Astrocyte of the hippocampus (primary cell): ENCODE measurements at places on chromosomes 7 and 10.

DNA sequence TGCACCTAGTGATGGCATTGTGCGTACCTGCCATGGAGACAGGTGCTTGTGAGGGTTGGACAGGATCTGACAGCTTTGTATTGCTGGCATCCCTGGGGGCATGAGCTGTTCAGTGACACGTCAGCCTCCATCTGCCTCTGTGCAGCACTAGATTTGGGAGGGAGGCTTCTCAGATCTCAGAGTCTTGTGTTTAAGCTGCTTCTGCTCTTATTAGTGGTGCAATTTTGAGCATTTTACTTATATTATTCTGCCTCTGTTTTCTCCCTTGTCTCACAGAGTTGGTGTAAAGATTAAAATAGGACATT is 5.1 kb downstream of the ARHGAP22 start:
- no peak for DNase-seq

- no peak for DNase-seq
Observed at GRCh38 chr10:81920213-81920829, 45.3 kb downstream of the NRG3 start.

- DNase-seq, result peak; percentile 80
Observed at GRCh38 chr7:51019191-51019844, 236.6 kb upstream of the GRB10 start.

GRCh38 chr10:31262672-31263071 is 56.3 kb upstream of the ZEB1 start:
- peak; percentile 72 for DNase-seq

- DNase-seq, result no peak
Observed at GRCh38 chr10:49543604-49544003, 4.7 kb upstream of the ERCC6 start.

DNA sequence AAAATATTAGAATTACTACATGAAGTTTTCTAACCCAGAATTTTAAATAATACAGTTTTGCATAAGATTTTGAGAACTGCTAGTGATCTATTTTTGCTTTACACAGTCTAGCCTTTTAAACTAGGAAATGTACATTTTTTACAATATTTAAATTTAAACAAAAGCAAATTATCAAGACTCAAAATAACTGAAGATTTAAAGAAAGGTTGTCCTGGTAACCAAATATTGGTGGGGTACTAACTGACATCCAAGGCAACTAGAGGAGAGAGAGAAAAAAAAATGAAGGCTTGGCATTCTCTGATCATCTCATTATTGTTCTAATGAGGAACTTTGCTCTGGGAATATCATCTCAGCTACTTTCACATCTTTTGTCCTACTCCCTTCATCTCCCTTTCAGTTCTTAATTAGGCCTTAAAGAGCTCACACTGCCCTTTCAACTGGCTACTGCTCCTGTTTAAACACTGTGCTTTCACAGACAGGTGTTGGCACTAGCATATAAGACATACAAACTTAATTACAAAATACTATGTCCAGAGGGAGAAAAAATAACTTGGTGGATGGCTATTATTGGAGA is 33.7 kb downstream of the RAB11FIP2 start:
- DNase-seq, result no peak

DNA sequence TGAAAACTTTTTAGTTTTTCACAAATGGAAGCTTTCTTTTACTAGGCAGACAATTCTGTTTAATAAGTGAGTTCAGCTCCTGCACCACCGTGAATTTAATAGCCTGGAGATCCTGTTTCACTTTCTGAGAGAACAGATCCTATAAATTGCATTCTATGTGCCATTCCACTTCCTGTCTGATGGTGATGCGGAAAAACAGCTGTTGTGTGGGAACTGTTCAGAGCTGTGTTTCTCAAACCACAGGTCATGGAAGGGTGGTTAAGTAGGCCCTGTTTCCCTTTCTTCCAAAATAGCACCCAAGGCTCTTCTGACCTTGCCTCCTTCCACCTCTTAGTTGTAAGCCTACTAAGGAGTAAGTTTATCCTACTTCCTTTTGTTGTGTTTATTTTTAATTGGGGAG is 97.2 kb upstream of the DKK1 start:
- peak; percentile 23 for DNase-seq

DNA sequence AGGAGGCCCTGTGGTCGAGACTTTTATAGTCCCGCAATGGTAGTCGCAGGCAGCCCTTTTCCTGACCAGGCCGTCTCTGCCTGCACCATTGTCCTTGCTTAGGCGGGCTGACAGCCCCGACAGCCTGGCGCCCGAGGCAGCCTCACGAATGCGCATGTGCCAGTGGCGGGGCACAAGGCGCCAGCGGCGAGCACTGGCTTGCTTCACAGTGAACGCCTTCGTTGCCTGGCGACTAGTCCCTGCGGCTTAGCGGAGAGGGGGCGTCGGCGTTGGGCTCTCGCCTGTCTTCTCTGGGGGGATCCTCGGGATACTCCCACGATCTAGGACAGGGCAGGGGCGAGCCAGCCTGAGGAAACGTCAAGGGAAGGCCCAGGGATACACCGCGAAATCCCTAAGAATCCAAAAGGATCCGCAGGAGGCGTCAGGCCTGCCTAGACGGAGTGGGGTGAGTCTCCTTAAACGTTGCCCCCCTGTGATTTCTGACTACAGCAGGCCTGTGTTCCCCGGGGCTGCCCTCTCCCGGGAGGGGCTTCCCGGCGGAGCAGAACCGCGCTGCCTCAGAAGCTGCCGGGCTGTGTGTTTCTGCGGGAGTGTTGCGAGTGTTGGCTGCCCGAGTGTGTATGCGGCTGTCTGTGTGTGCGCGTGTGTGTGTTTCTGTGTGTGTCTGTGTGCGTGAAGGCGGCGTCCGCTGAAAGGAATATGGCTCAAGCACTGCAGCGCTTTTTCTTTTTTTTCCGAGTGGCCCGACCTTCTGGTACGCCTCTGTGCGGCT is 20.5 kb upstream of the ZNF273 start:
- peak; percentile 55 for DNase-seq

DNA sequence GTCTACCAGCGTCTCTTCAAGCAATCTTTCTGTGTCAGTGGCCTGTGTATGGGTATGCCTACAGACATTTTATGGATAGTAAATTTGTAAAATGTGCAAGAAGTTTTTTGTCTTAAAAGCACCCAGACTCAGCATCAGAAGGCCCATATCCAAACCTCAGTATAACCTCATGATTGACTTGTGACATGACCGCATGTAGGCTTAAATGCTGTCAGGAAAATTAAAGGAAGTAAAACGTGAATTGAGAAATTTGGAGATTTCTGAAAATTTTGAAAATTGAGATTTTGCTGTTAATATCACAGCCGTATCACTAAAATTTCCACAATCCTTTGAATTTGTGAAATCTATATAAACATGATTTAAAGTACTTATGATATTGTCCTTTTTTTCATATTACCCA is 410.2 kb downstream of the AUTS2 start:
- no peak for DNase-seq

DNA sequence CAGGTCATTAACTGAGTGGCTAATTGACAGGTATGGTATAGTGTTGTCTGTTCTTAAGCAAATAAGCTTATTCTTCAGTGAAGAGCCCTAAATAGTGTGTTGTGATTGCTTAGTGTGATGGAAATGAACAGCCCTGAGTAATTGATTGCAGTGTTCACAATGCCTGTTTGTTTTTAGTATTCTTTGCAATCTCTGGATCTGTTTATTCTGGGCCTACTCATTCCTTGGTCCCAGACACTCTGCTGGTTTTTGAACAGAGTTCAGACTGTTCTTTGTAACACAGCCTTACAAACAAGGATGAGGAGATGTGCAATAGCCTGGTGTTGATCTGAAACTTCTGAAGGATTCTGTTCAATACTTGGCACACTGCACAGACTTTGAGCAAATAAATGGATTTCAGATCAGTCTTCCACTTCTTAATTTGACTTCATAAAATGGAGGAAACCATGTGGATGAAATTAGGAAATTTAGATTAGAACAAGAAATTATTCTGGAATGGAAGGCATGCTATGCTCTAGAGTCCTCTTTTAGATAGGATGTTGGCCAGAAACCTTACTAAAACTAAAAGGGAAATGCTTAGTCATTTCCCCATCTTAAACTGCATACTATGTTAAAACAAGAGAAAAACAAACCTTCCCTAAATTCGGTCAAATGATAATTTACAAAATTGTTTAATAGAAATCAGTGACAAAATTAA is 444.2 kb upstream of the SEMA3D start:
- DNase-seq, result peak; percentile 43

DNA sequence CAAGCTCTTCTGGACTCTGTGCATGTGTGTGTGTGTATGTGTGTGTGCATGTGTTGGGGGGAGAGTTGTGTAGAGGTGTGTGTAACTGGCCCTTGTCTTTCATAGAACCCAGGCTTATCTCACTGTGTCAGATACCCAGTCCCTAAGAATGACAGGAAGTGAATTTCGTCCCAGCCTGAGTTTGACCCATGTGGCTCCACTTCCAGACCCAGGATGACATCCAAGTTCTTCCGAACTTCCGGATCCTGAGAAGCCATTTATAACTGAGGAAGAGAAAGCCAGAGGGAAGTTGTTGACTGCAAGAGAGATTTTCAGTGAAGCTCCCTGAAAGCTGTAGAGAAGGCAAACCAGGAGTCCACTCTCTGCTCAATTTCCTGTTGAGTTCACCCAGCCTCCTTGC is 53.2 kb downstream of the ADRB1 start:
- DNase-seq, result no peak

DNA sequence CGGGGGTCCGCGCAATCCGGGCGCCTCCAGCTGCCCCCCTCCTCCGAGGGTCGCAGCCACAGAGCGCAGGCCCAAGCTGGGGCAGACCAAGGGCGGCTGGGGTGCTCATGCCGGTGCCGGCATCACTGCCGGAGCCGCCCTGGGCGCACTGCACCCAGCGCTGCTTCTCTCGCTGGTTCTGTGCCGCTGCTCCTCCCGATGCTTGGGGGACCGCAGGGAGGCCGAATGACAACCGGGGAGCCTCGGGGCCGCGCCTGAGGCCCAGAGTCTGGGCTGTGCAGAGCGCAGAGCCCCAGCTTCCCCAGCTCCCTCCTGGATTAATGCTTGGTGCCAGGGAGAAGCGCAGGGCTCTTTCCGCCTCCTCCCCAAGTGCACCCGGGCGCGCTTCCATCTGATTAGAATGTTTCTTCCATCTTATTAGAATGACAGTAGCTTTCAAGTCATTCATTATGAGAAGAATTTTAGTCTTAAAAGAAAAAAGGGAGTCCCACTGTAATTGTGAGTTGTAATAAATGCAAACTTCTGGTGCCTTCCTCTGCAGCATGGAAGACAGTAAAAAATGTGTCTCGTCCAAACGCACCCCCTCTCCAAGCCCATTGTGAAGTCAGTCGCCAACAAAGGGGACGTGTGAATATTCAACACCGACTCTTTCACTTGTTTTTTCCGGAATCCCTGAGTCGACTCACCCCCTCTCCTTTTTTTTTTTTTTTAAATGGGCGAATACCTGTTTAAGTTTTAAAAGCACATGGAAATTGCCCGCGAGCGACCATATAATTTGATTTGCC is 19.5 kb upstream of the PTF1A start:
- DNase-seq, result peak; percentile 4

DNA sequence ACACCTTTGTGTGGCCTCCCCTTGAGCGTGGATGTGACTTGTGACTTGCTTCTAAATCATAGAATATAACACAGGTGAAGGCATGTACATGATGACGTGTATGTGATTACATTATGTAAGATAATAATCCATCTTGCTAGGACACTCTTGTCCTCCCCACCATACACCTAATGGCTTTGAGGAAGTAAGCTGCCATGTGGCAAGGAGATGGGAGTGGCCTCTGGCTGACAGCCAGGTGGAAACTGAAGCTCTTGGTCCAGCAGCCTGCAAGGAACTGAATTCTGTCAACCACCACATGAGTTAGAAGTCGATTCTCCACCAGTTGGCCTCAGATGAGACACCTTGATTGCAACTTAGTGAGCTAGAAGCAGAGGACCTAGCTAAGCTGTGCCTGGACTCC is 67.4 kb upstream of the ELN start:
- DNase-seq, result no peak

GRCh38 chr10:33428682-33429081 is 94.2 kb upstream of the NRP1 start:
- no peak for DNase-seq

DNA sequence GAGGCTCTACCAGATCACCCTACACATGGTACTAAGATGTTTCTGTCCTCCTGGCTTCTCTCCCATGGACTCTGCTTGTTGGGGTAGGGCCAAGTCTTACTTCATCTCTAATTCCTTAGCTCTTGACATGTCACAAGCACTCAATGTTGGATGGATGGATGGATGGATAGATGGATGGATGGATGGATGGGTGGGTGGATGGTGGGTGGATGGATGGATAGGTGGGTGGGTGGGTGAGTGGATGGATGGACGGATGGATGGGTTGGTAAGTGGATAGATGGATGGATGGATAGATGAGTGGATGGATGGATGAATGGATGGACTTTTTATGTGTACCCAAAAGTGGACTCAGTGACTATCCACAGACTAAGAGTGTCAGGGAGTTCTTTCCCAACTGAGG is 28.5 kb downstream of the HSPA12A start:
- no peak for DNase-seq

- no peak for DNase-seq
Observed at GRCh38 chr7:121938429-121938996, 65.6 kb downstream of the PTPRZ1 start.

DNA sequence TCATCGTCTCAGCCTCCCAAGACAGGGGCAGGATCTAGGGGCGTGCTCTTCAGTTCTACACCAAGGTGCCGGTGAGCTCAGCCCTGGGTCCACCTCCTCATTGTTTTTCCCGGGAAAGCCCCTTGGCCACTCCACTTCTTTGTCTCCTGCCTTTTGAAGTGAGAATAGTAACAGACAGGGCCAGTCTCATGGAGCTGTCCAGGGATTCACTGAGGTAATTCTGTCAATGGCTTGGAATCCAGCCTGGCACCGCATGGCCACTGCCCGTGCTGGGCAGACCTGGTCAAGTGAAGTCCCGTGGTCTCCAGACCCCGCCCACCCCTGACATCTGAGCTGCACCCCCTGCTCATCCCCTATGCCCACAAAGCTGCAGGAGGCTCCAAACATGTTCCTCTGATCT is 138.9 kb downstream of the TNS3 start:
- no peak for DNase-seq

GRCh38 chr7:120725376-120726039 is 132.4 kb downstream of the TSPAN12 start:
- peak; percentile 42 for DNase-seq
